ENCODE measurements at places on chromosomes 12 and 14. TPM values are rescaled to one million over a fixed set of nuclear protein-coding genes. Genes with fewer than 3 reads are reported as not detected.

GRCh38 chr14:102532204-102532658, 22.7 kb upstream of the ANKRD9 start:
- H3K27ac ChIP-seq = no peak overlapping the region
- peaks cover 46% of the 10 kb centered on the region for H3K4me1 ChIP-seq

DNA sequence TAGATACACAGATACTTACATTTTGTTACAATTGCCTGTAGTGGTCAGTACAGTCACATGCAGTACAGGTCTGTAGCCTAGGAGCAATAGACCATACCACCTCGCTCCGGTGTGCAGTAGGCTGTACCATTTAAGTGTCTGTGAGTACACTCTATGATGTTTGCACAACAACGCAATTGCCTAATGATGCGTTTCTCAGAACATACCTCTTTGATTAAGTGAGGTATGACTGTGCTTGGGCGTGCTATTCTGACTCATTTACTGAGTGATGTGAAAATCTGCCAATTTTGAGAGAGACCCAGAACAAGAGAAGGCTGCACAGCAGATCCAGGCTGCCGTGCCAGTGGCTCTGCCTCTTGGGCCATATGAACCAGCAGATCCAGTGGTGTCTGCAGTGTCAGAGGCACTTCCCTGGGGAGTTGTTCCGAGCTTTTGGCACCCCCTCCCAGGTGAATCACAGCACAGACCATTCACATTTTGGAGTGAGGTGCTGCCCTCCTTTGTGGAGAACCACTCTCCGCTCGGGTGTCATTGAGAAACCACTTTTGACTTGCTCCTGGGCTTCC, 20.4 kb downstream of the DLK1 start:
- no peak overlapping the region for H3K4me3 ChIP-seq
- no peaks in the 10 kb centered on the region for H3K36me3 ChIP-seq
- peak; percentile 55 for DNase-seq
- peaks cover 55% of the 10 kb centered on the region for H3K4me1 ChIP-seq
- H3K27ac ChIP-seq = no peak overlapping the region

GRCh38 chr12:97148941-97149559, 242.0 kb downstream of the NEDD1 start:
- no peaks in the 10 kb centered on the region for H3K4me1 ChIP-seq
- no peaks in the 10 kb centered on the region for H3K36me3 ChIP-seq
- no peaks in the 10 kb centered on the region for H3K27me3 ChIP-seq

DNA sequence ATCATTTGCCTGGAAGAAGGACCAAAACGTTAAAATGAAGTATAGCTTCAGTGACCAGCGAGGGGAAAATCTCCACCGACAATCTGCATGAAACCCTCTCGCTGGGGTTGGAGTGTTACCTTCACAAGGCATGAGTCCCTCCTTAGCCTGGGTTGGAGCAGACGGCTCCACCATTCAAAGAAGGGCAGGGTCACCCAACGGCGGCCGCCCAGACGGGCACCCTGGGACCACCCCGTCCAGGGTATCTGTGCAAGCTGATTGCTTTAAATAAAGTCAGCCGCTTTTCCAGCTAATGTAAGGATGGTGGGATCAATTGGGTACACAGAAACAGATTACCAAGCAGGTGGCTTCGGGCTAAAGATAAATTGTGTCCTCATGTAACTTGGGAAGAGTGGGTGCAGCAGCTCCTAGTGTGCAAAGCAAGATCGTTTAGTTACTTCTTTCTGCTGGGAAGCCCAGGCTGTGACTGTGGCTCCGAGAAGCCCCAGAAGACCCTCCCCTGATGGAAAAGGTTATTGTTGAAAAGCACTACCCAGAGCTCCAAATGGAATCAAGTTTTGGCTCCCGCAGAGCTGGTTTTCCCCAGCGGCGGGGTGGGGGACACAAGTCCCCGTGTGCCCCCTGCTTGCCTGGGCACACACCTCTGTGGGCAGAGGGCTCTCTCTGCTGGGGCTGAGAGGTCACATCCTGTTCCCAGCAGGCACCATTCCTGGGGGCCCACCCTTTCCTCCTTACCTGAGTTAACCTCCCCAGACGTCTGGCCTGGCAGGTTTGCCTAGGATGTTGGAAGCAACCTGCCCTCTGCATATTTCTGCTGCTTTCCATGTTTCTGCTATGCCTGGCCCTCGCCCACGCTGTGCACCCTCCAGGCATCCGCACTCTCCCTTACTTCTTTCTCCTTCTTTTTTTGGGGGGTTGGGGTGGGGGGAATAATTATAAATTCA, 318.6 kb upstream of the DIO3 start:
- no peak overlapping the region for H3K4me3 ChIP-seq
- peaks cover 28% of the 10 kb centered on the region for H3K4me1 ChIP-seq
- no peak for DNase-seq
- H3K36me3 ChIP-seq = no peaks in the 10 kb centered on the region

DNA sequence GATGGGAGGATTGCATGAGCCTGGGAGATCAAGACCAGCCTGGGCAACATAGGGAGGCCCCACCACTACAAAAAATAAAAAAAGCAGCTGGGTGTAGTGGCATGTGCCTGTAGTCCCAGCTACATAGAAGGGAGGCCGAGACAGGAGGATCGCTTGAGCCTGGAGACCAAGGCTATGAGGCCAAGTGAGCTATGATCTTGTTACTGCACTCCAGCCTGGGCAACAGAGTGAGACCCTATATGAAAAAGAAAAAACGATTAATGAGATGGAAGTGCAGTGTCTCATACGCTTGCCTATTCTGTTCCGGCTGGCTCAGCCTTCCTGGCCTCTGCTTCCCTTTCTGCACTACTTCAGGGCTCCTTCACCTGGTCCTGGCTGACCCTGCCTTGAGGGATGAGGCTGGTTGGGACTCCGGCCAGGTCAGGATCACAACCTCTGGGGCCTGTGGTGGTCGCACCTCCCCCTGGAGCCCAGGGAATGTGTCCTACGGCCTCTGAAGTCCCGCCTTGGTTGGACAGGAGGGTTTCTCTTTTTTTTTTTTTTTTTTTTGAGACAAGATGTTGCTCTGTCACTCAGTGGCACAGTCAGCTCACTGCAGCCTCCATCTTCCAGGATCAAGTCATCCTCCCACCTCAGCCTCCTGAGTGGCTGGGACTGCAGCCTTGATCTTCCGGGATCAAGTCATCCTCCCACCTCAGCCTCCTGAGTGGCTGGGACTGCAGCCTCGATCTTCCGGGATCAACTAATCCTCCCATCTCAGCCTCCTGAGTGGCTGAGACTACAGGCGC, 10.7 kb downstream of the TEDC1 start:
- no peak for DNase-seq
- no peak overlapping the region for H3K4me3 ChIP-seq
- no peaks in the 10 kb centered on the region for H3K36me3 ChIP-seq
- H3K27me3 ChIP-seq = peaks cover 14% of the 10 kb centered on the region
- no peak overlapping the region for H3K27ac ChIP-seq
- peaks cover 88% of the 10 kb centered on the region for H3K4me1 ChIP-seq

DNA sequence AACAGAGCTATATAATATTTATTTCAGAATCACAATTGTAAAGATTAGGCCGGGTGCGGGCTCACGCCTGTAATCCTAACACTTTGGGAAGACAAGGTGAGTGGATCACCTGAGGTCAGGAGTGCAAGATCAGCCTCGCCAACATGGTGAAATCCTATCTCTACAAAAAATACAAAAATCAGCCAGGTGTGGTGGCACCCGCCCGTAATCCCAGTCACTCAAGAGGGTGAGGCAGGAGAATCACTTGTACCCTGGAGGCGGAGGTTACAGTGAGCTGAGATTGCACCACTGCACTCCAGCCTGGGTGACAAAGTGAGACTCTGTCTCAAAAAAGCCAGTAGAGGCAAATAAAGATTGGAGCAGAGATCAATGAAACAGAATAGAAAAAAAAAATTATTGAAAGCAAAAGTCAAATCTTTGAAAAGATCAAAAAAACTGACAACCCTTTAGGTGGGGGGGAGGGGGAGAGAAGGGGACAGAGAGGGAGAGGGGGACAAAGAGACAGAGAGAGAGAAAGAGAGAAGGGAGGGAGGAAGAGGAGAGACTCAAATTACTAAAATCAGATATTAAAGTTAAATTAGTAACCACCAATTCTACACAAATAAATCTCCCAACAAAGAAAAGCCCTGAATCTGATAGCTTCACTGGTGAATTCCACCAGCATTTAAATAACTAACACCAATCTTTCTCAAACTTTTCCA, 52.4 kb upstream of the AP4S1 start:
- H3K4me1 ChIP-seq = peaks cover 71% of the 10 kb centered on the region
- no peak overlapping the region for H3K4me3 ChIP-seq
- H3K27ac ChIP-seq = no peak overlapping the region
- H3K36me3 ChIP-seq = no peaks in the 10 kb centered on the region

GRCh38 chr12:77060883-77061240, 4.5 kb downstream of the E2F7 start:
- H3K27me3 ChIP-seq = no peaks in the 10 kb centered on the region
- no peak overlapping the region for H3K27ac ChIP-seq
- DNase-seq = no peak
- H3K4me3 ChIP-seq = no peak overlapping the region
- H3K36me3 ChIP-seq = peaks cover 7% of the 10 kb centered on the region

DNA sequence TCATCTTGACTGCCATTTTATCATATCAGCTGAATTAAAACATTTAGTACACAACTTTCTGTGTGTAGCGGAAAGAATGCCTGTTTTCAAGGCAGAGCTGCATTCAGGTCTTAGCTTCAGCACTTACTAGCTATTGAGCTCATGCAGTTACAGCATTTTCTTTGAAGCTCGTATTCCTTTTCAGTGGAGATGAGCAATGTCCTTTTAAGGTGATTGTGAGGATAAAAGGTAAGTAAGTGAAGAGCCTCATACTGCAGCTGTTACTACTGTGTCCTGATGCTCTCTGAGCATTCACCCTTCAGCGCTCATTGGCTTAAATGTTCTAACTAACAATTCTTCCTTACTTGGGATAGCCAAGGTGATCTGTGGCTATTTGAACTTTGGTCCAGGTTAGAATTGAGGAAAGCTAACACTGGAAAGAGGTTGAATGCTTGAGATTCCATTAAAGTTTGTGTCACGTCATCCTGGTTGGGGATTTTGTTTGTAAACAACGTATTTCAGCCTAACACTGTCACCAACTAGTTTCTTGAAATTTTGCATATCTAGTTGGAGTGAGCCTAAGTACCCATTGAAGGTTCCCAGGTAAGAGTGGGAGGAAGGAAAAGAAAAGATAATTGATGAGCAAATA, 71.4 kb downstream of the PAPOLA start:
- H3K27ac ChIP-seq = no peak overlapping the region
- no peaks in the 10 kb centered on the region for H3K36me3 ChIP-seq
- peaks cover 15% of the 10 kb centered on the region for H3K4me1 ChIP-seq
- no peak for DNase-seq
- no peak overlapping the region for H3K4me3 ChIP-seq

- DNase-seq = no peak
- no peak overlapping the region for H3K27ac ChIP-seq
- H3K4me1 ChIP-seq = peaks cover 30% of the 10 kb centered on the region
- H3K27me3 ChIP-seq = no peaks in the 10 kb centered on the region
- H3K4me3 ChIP-seq = no peak overlapping the region
- no peaks in the 10 kb centered on the region for H3K36me3 ChIP-seq
Measured at GRCh38 chr14:60242429-60242828, 6.6 kb upstream of the PPM1A start.

- no peaks in the 10 kb centered on the region for H3K27me3 ChIP-seq
- no peak for DNase-seq
- H3K27ac ChIP-seq = no peak overlapping the region
- peaks cover 34% of the 10 kb centered on the region for H3K4me1 ChIP-seq
Measured at GRCh38 chr12:47885012-47885501, 19.7 kb downstream of the VDR start.

Gene JAG2
- total RNA-seq = not detected

Gene KLRC4
- total RNA-seq = not detected

Gene FOXM1
- total RNA-seq = 25.9 TPM

Gene MYG1
- 58.0 TPM for total RNA-seq

Gene CCDC197
- total RNA-seq = not detected

Measured in HepG2 (cell line).